Kasumi-1 (cell line): ENCODE measurements at places on chromosomes 5 and 9.

DNA sequence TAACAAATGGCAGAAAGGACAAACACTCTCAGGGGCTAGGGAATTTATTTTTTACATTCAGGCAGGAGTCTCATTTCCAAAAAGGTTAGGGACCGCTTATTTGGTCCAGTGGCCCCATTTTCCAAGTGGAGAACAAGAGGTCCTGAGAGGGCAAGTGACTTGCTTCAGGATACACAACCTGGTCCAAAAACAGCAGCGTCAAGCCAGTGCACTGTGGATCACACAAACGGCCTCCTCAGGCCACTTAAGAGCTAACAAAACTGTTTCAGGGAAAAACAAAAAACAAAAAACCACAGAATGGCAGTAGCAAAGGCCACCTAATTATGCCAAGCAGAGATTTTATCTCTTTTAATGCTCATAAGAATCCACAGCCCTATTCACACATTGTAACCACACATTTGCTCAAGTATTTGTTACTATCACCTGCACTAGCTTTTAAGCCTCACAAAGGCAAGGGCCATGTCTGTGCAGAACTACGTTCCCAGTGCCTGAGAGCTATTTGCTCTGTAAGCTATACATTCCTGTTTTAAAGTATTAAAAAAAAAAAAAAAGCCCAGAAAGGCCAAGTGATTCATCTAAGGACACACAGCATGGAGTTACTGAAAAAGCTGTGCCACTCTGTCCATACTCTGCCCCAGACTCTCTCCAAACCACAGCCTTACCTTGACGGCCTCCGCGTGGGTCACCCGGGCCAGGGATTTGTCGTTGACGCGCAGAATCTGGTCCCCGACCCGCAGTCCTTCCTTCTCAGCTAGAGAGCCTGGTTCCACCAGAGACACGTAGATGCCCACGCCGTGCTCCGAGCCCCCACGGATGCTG lies 1.5 kb downstream of the WHRN start:
- no peak for DNase-seq

DNA sequence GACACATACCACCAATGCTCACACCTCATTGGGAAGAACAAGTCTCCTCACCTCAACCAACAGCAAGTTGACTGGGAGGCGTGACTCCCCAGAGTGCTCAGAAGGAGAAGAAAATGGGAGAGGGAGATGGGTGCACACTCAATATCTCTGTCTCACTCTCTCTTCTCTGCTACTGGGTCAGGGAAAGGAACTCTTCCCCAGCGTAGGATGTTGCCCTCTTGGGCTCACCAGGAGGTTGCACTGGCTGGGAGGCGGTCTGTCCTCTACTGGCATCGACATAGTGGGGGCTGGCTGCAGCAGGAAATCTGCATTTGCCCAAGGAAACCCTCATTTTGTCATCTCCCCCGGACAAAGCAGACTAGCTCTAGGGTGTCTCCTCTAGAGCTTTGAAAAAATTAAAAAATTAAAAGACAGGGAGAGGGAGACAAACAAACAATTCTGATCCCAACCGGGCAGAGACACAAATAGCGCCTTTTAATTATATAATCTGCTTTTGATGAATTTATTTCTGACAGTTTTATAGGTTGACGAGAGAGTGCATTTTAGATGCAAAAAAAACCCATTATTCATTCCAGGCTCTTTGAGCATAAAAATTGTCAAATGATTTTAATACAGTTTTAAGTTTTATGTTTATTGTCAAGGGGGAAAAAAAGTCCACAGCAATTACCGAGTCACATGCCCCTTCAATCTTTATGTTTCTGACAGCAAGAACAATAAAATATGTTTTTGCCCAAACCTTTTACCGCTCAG lies 179.3 kb upstream of the MVB12B start:
- no peak for DNase-seq

DNA sequence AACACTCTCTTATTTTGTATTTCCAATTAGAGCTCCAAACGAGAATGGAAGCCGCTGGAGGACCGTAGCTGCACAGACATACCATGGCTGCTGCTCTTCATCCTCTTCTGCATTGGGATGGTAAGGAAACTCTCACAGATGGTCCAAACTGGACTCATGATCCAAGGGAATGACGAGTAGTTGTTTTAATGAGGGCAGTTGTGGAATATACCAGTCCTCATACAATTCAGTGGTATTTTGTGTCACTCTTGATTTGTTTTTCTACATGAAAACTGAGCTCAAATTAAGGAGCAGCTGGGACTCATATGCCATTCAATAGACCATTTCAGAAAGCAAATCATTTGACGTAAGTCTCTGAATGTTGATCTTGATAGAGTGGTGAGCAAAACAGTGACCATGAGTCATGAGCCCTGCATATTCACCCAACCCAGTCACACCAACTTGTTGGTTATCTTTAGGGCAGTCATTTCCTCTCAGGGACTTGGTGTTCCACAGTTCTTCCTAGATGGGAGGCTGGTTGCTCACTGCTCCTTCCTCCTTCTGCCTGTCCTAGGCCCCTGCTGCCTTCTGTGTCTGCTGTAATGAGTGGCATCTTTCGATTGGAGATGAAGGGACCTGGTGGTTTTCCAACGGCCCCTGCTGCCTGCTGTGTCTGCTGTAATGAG lies 54.9 kb downstream of the SLC44A1 start:
- DNase-seq = no peak

DNA sequence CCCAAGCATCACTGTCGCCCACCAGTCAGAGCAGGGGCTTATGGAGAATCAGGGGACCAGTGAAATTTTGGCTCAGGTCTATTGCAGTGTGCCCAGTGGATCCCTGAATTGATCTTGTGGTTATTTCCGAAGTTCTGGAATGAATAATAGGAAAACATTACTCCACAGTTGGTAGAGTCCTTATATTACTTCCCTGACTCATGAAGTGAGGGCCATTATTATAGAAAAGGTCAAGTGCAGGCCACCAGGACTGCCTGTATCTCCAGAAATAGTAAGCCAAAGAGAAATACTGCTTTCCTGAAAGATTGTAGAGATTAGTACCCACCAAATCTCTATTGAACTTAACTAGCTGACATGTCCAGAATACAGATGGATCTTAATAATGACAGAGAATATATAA lies 335.0 kb downstream of the NPR3 start:
- DNase-seq = no peak

DNA sequence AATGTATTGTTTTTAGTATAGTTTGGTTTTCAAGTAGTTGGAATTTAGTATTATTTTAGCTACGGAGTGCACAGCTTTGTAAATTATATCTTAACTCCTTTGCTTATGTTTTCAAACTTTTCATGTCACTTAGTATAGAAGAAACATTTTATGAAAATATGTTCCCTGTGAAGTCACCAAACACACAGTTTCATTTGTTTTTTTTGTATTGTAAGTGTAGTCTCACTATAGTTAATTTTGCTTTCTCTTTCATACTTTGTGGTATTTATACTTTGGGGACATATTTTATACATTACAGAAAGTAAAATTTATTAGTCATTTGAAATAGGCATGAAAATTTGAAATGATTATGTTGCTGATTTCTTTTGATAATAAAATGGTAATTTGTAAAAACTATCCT lies 5.0 kb downstream of the CHSY3 start:
- DNase-seq = no peak

DNA sequence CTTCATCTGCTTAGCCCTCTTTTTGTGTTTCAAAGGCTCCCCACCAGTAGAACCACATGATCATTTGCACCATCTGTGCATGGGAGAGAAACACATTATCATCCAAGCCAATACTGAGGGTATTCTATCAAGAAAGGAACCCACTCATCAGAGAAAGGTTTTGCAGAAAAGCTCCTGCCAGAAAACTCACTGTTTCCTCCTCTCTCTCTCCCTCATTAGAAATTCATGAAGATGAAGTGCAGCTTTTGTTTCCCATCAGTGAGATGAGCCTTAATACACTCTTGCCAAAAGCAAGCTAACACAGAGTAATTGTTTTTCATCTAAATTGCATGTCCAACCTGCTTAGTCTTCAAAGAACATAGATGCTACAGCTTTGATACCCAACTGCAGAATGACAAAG lies 142.4 kb upstream of the GRAMD2B start:
- DNase-seq = no peak

GRCh38 chr9:125180876-125181275 lies 8.7 kb downstream of the PPP6C start:
- no peak for DNase-seq

DNA sequence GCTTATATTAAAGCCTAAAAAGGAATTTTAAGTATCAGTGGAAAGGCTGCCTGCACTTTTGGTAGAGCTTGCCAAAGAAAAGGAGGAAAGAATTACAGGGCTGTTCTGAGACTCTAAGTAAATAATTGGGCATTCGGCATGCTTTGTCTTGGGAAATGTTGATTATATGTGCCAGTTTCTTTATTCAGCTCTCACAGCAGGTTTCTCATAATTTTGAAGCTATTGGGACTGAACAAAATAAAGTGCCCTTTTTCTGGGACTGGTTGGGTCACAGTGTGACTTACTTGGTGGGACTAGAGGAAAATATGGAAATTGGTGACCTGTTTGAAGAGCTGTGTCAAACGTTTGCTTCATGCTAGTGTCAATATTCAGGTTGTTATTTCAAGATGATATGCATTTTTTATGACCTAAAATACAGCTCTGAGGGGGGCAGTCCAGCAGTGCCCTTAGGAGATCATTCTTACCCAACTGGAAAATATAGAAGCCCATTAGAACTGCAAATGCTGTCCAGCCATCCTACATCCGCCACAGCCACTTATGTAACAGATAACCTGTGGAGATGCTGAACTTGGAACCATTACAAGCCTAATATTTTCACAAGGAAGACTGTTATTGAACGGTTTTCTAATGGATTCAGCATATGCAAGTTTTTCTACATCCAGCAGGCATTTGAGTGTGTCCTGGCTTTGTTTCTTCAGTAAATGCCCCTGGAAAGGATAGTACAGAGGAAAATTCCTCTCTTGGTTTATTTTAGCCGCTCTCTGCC lies 122.4 kb downstream of the SNCAIP start:
- no peak for DNase-seq

DNA sequence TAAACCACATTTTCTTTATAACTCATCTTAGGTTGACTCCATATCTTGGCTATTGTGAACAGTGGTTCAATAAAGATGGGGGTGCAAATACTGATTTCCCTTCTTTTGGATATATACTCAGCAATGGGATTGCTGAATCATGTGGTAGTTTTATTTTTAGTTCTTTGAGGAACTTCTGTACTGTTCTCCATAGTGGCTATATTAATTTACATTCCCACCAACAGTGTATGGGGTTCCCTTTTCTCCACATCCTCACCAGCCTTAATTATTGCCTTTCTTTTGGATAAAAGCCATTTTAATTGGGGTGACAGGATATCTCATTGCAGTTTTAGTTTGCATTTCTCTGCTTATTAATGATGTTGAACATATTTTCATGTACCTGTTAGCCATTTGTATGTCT lies 107.7 kb upstream of the EQTN start:
- DNase-seq = no peak

- no peak for DNase-seq
Measured at GRCh38 chr9:93171261-93171990, 12.5 kb upstream of the WNK2 start.

GRCh38 chr5:171624396-171624795 lies 161.2 kb upstream of the SMIM23 start:
- DNase-seq = no peak

DNA sequence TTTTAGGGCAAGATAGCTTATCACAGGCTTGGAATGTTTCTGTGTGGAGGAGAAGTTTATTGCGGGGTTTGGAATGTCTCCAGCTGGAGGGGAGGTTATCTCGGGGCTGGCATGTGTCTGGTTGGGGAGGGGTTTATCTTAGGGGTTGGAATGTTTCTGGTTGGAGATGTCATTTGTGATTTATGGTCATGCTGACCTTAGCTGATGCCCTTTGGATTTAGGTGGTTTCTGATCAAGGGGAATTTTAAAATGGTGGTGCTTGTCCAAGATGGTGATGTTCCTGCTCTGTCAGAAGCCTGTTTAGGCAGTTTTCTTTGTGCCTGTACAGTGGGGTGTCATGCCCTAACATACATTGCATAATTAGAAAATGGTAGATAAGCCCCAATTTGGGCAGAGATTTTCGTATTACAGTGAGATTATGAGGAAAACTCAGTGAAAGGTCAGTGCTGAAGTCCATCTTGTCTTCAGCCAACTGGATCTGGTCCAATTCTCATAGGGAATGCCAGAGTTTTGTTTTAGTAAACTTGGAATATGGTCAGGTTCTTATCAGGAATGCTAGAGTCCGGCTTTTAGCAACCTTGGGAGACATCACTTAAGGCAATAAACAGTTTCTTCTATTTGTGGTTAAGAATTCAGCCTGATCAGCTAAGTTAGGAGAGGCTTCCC lies 14.3 kb downstream of the CDK20 start:
- DNase-seq = no peak

- no peak for DNase-seq
Measured at GRCh38 chr5:136098176-136098575, 34.5 kb upstream of the SMAD5 start.

GRCh38 chr9:69951411-69951810 lies 92.2 kb upstream of the MAMDC2 start:
- DNase-seq = no peak

DNA sequence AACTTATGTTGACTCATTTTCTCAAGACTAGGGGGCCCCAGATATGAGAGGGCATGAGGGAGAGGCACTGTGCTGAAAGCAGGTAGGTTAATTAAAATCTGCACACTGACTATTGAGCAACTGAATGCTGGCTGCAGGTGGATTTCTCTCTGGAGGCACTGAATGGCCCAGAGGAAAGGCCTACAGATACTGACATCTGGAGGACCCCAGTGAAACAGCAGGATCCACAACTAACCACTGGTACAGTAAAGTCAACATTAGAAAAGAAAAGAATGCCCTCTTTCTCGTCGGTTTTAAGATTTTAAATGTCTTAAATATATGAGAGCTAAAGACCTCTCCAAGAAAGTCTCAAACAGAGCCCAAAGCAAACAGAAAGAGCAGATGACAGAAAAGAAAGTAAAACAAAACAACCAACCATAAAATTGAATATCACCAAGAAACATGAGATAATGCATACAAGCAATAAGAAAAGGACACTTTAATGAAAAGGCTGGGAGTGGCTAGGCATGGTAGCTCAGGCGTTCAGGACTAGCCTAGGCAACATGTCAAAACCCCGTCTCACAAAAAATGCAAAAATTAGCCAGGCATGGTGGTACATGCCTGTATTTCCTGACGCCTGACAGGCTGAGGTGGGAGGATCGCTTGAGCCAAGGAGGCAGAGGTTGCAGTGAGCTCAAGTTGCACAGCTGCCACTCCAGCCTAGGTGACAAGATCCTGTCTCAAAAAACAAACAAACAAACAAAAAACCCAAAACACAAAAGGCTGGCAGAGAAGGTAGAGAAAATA lies 43.3 kb downstream of the PUM3 start:
- no peak for DNase-seq

DNA sequence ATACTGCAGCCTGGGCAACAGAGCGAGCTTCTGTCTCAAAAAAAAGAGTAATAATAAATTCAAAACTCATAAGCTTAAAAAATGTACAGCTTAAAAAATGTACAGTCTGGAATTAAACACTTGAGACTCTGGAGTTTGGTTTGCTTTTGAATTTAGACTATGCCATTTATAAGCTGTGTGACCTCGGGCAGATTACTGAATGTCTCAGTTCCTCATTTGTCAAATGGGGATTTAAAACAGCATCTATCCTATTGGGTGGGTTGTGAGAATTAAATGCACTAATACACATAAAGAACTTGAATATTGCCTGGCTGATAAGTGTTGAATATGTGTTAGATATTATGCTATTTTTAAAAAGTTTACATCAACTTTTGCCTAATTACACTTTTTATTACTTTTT lies 98.4 kb downstream of the SCAMP1 start:
- DNase-seq = no peak

GRCh38 chr5:169430671-169431070 lies 129.7 kb upstream of the SLIT3 start:
- DNase-seq = no peak
